Stimulated activated naive CD8-positive, alpha-beta T cell treated with anti-CD3 and anti-CD28 coated beads, Interleukin-15, Interleukin-2, amounts not matched to agents 100 U/mL and 50 U/mL, for 24 hours (primary cell): ENCODE measurements at places on chromosomes 2 and 18.

DNA sequence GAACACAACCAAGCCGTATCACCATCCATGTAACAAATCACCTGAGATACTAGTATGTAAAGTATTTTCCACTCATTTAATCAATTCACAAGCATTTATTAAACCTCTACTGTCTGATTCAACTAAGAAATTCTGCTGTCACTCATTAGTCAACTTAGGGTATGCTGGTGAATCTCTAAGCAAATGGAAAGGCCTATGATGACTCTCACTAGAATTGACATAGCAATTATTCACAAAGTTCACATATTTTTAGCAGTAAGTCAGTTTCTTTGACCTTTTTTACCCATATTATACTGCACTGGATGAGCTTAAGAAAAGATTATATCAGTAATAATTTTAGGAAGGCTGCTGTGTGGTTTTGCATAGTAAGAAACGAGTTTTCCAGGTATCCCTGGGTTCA is 130.1 kb downstream of the SLC8A1 start:
- DNase-seq = no peak

DNA sequence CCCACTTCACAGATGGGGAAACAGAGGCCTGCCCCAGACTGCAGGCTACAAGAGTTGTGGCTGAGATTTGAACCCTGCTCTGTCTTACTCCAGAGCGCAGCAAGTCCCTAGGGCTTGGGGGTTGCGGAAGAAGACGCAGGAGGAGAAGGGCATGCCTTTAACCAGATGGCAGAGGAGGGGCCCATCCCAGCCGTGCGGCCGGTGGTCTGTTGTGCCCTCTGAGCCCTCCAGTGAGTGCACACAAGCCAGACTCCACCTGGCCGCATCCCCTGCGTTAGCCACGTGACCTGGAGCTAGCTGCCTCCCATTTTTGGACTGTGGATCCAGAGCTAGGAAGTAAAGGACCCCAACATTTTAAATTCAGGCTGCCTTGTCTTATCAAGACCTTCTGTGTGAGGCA is 2.8 kb downstream of the KCNIP3 start:
- DNase-seq = no peak

- DNase-seq = no peak
Observed at GRCh38 chr2:114025030-114025429, 135.1 kb downstream of the ACTR3 start.

GRCh38 chr18:23331091-23331920 is 121.8 kb upstream of the RIOK3 start:
- no peak for DNase-seq

DNA sequence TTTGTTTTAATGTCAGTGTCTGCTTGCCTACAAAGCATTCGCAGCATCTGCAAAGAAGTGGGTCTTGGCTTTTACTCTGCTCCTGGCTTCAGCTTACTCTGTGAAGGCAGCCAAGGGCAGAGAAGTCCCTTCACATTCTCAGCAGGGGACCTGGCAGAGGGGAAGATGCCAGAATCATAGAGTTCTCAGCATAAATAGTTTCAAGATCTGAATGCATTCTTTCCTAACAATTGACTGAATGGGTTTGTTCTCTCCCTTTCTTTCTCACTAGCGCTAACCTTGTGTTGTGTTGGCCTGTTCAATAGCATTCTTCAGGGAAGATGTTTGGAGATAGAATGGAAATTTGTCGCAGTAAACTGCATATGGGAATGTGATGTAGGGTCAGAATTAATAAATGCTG is 106.9 kb downstream of the FARSB start:
- no peak for DNase-seq

DNA sequence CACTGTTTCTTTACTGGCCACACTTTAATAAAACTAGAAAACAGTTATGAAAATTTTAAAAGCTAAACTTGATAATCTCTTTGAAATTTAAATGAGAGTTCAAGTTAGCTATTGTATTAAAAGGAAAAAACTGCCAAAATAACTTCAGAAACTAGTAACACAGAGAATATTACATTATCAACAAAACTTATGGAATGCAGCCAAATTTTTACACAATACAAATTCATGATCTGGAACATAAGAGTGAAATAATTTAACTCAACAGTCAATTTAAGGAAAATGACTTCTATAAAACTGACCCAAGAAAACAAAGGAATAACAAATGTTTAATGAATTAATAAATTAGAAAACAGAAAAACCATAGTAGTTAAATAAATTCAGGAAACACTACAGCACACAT is 65.0 kb downstream of the TCF4 start:
- no peak for DNase-seq

DNA sequence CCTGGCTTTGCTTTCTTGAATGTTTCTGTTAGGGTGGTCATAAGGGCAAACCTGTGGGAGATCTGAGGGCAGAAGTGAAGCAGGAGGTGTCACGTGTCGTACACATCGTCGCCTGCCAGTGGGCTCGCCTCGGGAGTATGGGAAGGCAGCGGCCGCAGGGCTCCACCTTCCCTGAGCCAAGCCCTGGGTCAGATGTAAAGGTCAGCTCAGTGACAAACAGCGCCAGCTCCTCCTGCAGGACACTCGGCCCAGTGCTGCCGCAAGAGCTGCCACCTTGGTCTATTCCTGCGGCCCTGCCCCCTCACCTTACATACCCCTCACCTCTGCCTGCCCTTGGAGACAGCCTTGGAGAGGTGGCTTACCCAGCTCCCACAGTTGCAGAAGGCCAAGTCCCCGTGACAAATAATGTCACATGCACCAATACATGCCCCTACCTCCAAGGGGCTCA is 64.2 kb downstream of the PSMG2 start:
- no peak for DNase-seq

DNA sequence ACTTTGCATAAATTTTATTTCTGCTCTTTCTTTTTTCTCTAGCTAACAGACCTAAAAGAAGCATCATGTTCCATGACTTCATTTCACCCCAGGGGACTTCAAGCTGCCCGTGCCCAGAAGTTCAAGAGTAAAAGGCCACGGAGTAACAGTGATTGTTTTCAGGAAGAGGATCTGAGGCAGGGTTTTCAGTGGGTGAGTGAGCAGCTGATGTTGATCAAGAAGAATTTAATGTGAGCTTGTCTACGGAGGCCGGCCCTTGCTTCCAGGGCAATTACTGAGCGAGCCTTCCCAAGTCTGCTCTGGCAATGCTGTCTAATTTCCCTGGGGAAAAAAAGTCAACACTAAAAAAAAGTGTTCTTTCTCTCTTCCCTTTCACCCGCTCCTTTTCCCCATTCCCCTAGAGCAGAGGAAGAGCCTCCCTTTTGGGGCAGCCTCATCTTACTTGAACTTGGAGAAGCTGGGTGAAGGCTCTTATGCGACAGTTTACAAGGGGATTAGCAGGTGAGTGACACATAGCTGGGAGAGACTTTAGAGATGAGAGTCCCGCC is 1.2 kb downstream of the CDK15 start:
- DNase-seq = no peak

DNA sequence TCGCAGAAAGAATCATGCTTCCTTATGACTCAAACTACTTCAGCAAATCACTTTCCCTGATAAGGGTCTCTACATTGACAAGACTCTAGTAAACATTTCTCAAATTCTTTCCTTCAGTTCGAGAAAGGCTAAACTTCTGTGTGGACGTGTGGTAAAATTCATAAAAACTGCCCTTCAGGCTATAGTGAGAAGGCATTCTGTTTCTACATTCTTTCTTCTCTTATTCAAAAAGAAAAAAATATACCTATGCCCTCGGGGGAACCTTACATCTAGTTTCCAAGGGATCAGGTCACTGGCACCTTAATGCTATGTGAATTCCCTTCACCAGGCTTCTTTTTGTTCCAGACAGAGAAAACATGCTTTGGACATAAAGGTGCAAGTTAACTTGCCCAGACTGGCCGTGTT is 4.9 kb downstream of the VIT start:
- DNase-seq = no peak

GRCh38 chr2:18614041-18614440 is 24.7 kb upstream of the NT5C1B start:
- no peak for DNase-seq

DNA sequence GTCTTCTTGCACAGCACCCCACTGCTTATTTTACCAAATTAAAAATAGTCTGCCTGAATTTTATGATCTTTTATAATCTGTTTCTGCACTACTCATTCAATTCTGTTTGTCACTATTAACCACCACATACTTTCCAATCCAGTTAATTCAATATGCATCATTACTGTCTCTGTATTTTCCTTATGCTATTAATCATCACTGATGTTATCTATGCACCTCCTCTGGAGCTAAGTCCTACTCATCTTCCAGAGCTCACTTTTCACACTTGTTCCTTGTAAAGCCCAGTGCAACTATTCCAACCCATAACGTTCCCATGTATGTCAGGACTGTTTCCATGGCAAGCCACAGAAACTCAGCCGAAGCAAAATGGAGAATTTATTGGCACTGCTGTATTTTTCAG is 713.6 kb downstream of the PLCL1 start:
- DNase-seq = no peak

DNA sequence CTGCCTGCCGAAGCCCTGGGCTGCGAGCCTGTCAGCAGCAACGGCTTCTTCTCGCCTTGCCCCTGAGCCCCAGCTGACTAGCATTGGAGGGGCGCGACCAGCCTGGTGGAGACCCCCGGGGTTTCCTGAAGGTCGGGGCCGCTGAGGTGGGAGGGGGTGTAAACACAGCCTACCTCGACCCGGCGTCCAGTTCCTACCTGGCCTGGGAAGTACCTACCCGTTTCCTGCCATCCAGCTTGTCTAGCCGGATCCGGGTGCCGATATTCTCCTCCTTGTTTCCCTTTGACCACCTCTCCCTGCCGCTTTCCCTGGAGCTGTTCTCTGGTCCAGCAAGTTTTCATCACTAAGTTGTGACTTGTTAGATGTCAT is 511 bp downstream of the MOB4 start:
- DNase-seq = no peak

GRCh38 chr2:49174750-49175149 is 20.4 kb upstream of the FSHR start:
- no peak for DNase-seq

DNA sequence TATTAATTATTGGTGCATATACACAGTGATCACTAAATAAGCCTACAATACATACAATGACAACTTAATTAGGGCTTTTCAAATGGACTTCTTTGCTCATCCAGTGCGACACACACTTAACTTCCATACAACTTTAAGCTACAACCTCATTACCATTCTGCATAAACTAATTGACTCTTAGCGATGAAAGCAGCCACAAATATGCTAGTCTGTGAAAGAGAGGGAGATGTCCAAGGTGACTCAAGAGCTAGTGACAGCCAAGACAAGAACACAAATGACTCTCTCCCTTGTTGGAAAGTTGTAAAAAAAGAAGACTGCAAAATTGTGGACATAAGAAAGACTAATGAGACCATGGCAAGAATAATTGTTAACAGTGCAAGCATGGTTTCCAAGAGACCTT is 264.8 kb downstream of the ARHGAP15 start:
- DNase-seq = no peak

DNA sequence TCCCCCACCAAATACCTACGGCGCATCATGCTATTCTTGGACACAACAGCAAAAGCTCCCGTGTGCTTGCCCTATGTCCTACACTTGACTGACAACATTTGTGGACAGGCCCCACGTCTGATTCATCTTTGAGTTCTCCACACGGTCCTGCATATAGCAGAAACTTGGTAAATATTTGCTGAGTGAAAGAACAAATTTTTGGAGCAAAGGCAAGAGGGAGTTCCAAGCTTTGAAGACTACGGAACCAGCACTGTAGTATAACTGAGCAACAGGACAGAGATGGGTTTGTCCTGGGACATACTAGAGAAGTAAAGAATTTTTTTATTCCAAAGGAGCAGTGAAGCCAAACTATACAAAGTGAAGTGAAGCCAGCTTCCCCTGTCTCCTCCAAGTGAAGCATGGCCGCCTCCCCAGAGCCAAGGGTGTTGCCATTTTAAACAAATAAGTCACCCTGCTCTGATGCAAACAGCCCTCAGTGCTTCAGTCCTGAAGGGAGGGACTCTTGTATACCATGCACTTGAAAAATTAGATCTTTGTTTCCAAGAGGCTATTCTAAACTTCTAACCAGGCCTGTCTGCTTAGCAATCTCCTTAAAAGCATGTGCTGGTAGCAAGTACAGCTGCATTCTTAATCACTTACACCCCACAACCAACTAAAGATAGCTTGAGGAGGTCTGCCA is 35.9 kb downstream of the SPRED2 start:
- no peak for DNase-seq

GRCh38 chr2:205617905-205618304 is 64.4 kb upstream of the NRP2 start:
- no peak for DNase-seq

DNA sequence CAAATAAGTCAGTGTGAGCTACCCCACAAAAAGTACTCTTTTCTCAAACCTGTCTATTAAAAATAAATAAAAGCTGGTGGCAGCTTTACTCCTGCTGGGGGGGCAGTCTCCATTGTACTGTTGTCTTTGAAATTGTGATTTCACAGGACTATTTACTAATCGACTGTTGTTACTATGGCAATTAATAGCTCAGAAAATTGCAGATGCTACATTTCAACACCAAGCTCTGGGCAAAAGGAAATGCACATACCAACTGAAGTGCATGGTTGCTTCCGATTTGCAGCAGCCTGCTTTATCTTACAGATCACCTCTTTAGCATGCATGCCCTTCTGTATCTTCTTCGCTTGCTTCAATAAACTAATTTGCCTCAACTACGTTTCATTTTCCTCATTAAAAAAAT is 117.6 kb upstream of the DAPL1 start:
- DNase-seq = no peak

GRCh38 chr18:52163478-52163877 is 176.5 kb upstream of the DCC start:
- no peak for DNase-seq

GRCh38 chr2:188519136-188519535 is 227.5 kb downstream of the GULP1 start:
- no peak for DNase-seq

DNA sequence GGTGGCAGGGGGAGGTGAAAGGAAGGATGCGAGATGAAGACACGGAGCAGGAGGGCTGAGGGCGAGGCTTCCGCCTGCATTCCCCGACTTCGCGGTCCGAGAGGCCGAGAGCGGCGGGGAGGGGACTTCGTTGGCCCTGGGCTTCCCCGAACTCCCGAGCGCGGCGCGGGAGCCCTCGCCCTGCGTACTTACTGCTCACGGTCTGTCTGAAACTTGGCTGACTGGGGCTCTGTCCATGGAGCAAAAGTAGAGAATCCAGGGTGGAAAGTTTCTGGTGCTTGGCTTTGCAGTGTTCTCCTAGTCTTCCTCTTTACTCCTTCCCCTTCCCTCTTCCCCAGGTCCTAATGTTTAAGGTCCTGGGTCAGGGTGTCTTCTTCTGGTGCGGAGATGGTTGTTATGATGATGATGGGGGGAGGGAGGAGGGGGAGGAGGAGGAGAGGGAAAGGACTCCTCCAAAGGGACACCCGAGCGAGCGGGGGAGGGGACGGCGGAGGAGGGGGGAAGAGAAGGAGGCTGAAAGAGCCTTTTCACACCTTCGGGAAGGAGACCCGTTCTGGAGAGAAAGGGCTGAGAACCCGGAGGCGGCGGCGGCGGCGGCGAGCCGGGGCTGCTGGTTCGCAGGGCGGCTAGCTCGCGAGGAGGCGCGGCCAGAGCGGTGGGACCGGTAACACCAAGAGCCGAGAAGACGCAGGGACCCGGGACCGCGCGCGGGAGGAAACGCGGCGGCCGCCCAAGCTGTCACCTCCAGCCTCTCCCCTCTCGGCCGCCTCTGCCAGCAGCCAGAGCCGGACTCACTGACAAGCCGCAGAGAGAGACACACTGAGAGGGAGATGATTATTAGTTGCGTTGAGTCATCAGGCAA is at the start of gene SATB2:
Gene SATB2 (minus strand): TSS at position 793 of the 862 bp plus-strand sequence. CDS start 1,902 bp downstream, outside the sequence.
- no peak for DNase-seq
